Gastroesophageal sphincter (tissue), 4 donors: ENCODE measurements at places on chromosomes 6 and 20.

DNA sequence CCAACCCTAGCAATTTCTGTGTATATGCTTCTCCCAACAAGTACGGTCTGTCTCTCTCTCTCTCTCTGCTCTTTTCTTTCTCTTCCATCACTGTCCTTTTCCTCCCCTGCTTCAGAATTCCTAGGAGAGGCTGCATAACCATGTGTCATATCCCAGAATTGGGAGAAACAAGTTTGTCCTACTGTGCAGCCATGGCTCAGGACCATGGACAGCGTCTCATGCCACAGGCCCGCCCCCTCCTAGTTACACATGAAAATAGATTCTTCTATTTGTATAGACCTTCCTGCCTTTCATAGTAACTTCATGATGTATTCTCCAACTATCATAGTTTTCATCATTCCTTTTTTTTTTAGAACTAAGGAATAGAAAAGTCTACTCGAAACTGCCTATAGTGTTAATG is 98.0 kb downstream of the FNDC1 start:
- ATAC-seq = no peak

GRCh38 chr20:20791664-20792568 is 79.5 kb upstream of the RALGAPA2 start:
- ATAC-seq = no peak

- no peak for ATAC-seq
These were observed 45.4 kb downstream of the SYNJ2 start for GRCh38 chr6:158026901-158027589.

- no peak for ATAC-seq
These were observed 149.2 kb upstream of the PRDM1 start for GRCh38 chr6:105936972-105937371.

GRCh38 chr6:118537574-118537973 is 10.5 kb upstream of the PLN start:
- ATAC-seq = no peak

GRCh38 chr20:19781235-19781634 is 23.2 kb downstream of the RIN2 start:
- no peak for ATAC-seq

GRCh38 chr20:52494244-52494643 is 302.7 kb upstream of the ZFP64 start:
- no peak for ATAC-seq

GRCh38 chr6:107665382-107665781 is 158.7 kb downstream of the SCML4 start:
- no peak for ATAC-seq

DNA sequence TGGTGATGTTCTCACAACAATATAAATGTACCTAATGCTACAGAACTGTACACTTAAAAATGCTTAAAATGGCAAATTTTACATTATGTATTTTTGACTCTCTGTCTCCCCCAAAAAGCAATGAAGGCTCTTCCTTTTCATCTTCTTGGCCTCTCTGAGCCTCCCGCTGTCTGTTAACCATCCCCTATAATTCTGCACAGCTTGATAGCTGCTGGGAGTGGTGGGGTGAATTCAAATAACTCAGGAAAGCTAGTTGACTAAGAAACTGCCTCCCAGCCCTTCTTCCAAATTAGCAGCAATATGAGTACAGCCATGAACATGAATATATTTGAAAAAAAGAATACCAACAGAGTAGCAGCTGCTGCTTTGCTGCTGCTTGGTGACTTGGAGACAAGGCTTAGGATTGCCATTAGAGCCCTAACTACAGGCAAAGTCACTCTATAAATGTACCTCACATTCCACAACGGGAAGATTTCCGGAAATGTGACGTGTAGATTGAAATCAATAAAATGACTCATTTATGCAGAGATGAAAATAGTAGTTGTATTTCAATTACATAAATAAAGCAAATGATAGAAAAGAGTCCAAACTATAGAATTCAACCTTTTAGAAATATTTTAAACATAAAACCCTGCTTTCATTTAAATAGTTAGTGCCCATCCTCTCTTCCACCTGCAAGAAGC is 200.1 kb upstream of the HEY2 start:
- no peak for ATAC-seq

GRCh38 chr6:25013246-25013645 is 77.5 kb upstream of the RIPOR2 start:
- no peak for ATAC-seq

DNA sequence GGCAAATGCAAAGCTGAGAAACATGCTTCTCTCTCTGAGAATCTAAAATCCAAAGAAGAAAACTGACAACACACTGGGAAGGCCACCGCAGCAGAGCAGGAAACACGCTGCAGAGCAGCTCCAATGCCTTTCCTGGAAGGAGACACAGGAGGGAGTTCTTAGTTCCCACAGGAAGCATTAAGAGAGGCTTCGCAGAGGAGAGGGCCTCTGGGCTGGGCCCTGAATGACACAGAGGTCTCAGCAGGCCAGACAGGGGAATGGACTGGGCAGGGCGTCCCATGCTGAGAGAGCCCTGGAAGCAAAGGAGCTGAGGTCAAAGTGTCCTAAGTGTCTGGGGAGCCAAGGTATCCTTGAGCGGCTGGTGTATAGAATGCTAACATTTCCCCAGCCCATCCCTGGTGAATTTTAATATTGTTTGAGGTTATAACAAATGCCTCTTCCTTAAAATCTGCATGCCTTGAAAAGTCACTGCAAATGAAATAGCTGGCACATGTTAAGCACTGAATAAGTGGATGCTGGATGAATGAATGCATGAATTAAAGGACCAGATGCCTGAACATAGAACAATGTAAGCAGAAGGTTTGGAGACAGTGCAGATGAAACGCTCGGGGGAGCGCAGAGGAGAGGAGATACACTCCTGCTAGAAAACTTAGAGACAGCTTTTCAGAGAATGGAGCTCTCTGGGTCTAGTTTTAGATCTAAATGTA is 110.0 kb upstream of the SYNDIG1 start:
- no peak for ATAC-seq

- no peak for ATAC-seq
These were observed 159.8 kb upstream of the ECI2 start for GRCh38 chr6:4295058-4295782.

DNA sequence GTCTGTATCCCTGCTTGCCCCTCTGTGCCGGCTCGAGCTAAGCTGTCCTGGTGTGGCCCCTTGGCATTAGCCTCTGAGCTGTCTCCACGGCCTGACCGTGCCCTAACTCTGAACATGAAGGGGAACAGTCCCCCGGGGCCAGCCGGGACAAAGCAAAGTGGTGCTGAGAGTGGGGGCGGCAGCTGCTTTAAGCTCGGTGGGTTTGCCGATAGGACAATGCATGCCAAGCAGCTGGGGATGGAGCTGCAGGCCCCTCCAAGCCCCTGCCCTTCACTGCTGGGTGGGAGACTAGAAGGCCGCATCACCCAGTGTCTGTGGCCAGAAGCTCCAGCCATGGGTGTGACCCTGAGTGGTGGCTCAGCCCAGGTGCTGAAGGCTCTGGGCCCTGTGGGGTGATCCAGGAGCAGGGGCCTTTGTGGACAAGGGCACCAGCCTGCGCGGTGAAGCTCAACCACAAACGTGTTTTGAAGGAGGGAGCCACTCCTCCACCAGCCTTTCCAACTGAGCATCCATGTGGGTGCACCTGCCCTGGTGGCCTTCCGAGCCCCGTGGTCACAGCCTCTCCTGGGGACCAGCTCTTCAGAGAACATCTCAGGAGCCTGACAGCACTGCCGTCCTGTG is 242.5 kb downstream of the ERMARD start:
- no peak for ATAC-seq

DNA sequence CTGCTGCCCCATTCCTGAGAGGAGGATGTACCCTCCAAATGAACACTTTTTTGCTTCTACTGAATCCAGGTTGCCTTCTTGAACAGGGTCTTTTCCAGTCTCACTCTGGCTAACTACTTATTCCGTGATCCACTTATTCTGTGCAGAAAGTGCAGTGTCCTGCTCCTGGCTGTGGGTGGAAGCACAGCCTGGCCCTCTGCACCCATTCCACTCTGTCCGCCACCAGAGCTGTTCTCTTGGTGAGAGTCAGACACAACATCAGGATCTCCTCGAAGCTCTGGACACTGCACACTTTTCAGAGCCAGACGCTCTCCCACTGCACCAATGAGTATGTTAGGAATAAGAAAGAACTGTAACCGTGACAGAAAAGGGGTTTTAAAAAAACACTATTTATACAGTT is 174.2 kb downstream of the MCHR2 start:
- ATAC-seq = no peak

GRCh38 chr20:24781418-24781980 is 167.6 kb upstream of the CST7 start:
- no peak for ATAC-seq

DNA sequence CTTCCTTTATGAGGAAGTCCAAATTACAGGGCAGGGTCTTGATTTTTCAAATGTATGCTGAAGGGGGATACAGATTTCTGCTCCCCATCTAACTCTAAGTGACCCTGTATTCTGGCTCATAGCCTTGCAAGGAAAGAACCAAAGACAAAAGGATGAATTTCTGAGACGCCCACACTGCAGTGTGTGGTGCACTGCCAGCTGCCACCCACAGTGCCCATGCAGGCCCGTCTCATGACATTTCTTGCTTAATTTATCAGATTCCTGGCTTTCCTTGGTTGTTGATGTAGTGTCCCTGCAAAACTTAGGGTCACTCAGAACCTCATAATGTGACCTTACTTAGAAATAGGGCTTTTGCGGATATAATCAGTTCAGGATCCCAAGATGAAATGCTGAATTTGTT is 68.0 kb downstream of the CBLN4 start:
- no peak for ATAC-seq

- no peak for ATAC-seq
These were observed 145.7 kb downstream of the SOX4 start for GRCh38 chr6:21739241-21739640.

- ATAC-seq = no peak
These were observed 8.3 kb upstream of the FOXC1 start for GRCh38 chr6:1601158-1602048.

GRCh38 chr20:39029364-39029763 is 67.2 kb downstream of the DHX35 start:
- no peak for ATAC-seq

GRCh38 chr20:46647469-46647868 is 3.8 kb downstream of the SLC13A3 start:
- no peak for ATAC-seq

- ATAC-seq = peak; percentile 23
These were observed 4.1 kb downstream of the CALHM6 start for GRCh38 chr6:116465246-116465645.

- no peak for ATAC-seq
These were observed 228.8 kb downstream of the ADGRG6 start for GRCh38 chr6:142530566-142530965.

DNA sequence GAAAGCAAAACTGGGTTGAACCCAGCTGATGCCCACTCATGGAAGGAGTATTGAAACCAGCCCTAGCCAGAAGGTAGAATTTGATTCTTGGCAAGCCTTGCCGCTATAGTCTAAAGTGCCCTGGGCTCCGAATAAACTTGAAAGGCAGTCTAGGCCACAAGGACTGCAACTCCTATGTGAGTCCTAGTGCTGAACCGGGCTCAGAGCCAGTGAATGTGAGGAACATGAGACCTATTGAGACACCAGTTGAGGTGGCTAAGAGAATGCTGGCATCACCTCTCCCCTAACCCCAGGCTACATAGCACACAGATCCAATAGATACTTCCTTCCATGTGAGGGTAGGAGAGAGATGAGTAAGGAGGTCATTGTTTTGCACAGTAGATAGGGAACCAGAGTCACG is 3.5 kb upstream of the DEFB110 start:
- no peak for ATAC-seq

- ATAC-seq = no peak
These were observed 13.6 kb upstream of the GOPC start for GRCh38 chr6:117615750-117616390.

DNA sequence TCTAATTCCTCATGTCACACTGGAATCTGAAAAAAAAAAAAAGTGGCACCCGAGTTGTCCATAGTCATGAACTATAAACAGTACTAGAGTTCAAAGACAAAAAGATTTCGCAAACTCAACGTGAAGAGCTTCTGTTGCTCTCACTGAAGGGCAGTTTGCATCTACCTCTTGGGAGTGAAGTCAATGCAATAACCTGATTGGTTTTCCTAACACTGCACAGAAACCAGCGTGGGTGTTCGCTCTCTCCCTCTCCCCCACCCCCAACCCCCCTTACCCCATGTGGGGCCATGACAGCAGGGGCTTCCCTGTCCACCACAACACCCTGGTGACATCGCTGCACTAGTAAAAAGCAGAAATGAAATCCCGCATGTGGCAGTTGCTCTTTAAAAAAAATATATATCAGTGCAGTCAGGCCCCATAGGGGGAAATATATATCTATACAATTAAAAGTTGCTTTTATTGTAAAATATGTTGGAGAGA is 66.9 kb downstream of the GMPR start:
- ATAC-seq = no peak

DNA sequence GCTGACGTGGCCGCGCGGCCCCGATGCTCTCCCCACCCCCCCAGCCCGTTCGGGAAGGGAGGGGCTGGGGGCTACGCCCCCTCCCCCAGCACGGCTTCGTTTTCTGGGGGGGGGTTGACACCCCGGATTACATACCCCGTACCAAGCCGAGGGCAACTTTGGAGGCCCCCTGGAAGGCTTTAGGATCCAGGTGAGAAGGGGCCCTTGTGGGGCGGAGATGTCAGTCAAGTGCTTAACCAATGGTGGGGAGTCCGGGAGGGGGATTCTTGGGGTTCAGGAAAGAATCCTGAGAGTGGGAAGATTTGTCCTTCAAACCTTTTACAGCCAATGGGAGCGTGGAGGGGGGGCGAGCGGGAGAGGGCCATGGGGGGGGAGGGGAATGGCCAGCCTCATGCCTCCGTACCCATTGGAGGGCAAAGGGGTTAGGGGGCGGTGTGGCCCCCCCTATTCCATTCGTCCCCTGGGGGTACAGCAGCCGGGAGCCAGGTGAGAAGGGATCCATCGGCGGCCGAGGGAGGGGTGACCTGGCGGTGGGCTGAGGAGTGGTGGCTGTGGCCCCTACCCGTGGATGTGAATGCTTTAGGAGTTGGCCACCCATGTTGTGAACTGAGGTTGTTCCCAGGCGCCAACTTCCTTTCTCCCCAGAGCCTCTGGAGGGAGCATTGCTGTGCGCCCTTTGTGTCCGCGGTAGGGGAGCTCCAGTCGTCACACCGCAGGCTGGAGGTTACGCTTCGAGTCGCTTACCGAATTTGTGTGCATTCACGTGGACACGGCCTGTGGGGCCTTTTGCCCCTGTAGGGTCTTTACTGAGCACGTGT is 682 bp downstream of the BRD2 start:
- ATAC-seq = peak; percentile 50

GRCh38 chr6:84399003-84399402 is 171.6 kb upstream of the CEP162 start:
- no peak for ATAC-seq

DNA sequence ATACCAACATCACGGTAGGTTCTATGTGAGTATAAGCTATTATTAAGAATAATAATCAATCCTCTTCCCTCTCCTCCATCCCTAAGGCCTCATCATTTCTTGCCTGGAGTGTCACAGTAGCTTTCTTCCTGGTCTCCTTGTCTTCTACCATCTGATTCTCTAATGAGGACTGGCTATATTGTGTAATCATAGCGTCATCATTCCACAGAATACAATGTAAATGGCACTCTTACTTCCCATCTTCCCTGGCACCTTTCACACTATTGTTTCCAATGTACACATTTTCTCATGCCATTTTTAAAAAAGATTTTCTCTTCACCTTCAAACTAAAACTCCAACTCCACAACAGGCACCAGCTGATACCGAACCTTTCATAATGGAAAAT is 2.2 kb upstream of the BTN3A2 start:
- no peak for ATAC-seq

- ATAC-seq = no peak
These were observed 9.7 kb upstream of the FILIP1 start for GRCh38 chr6:75503291-75503690.
